ENCODE measurements at places on chromosomes 16 and 17.

DNA sequence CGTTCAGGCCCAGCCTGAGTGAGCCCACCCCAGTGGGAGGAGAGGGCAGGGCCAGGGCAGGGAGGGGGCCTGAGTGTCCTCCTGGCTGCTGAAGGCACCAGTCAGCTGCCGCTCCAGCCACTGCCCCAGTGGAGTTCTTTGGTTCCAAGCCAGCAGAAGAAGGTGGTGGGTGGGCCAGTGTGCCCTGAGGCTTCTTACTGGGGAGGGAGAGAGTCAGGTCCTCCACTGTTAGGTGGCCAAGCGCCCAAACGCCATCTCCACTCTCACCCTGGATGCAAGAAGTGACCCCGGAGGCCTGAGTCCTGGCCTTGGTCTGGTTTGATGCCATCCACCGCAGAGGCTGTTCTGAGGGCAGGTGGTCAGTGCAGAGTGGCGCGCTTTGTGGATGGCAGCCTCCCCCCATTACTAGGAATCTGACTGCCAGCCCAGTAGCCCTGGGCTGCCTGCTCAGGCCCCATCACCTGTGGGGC lies 2.2 kb downstream of the RNF213 start:
- no peak for DNase-seq

DNA sequence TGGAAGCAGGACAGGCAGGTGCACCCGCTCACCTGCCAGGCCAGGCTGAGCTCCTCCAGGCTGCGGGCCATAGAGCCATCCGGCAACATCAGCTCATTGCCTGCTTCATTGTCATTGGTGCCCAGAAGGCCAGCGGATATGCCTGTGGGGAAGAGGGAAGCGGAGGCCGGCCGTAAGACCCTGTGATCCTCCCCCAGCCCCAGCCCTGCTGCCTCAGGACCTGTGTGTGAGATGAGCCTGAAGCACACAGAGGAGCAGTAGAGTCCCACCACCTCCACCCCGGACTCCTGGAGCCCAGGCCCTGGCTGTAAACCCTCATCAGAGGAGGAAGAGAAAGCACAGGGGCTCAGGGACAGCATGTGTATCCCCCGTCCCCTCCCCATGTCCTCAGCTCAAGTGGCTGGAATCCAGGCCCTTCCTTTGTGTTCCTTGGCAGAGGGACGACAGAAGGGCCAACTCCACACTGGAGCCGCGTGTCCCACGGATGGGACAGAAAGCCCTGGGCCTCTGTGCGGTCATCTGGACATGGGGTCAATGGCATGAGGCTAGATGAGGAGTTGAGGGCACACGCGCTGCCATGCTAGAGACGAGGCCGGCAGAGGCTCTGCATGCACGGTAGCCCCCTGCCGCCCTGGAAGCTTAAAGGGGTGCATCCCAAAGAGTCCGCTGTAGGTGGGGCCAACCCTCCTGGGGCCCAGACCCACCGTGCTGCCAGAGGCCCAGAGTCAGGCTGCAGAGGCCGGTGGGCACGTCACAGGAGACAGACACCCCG lies 39.1 kb downstream of the RMI2 start:
- no peak for DNase-seq

DNA sequence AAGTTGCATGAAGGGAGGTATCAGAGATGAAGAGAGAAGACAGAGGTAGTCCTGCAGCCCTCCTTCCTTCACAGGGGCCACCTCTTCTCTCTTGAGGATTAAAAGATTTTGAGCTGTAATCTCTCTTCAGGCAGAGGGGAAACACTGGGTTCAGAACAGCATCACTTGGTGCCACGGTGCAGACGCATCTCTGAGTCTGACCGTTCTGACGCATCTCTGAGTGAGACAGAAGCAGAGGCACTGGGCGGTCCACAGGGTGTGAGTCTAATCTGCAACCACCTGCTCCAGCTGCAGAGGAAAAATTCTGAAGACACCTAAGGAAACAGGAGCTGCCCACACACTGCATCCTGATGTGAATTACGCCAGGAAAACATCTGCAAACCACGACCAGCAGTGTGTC lies 5.3 kb upstream of the KRT37 start:
- no peak for DNase-seq

DNA sequence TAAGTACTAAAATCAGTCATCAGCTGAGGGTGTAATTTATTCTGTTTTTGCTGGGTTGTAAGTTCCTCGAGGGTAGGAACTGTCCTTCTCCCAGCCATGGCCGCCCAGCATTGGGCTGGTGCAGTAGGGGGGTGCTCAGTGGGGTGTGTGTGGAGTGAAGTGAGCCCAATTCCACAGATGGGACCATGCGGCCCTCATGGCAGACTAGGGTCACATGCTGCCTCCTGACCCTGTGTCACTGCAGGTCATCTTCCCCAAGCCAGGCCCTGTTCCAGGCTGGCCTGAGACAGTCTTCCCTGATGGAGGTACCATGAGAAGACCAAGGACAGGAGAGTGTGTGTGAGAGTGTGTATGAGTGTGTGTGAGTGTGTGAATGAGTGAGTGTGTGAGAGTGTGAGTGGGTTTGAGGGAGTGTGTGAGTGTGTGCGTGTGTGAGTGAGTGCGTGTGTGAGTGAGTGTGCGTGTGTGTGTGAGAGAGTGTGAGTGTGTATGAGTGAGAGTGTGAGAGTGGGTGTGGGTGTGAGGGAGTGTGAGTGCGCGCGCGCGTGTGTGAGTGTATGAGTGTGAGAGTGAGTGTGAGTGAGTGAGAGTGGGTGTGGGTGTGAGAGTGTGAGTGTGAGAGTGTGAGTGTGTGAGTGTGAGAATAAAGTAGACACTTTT lies 3.7 kb downstream of the SLC26A11 start:
- no peak for DNase-seq

GRCh38 chr17:12995106-12995895 lies 22.5 kb downstream of the ELAC2 start:
- DNase-seq = no peak

- no peak for DNase-seq
These were observed 4.0 kb downstream of the VAT1 start for GRCh38 chr17:43018008-43018853.

- DNase-seq = no peak
These were observed 95.1 kb upstream of the TMEM132E start for GRCh38 chr17:34484193-34484733.

Data from HCT116 (cell line).